ENCODE measurements at places on chromosomes 11 and 22.

DNA sequence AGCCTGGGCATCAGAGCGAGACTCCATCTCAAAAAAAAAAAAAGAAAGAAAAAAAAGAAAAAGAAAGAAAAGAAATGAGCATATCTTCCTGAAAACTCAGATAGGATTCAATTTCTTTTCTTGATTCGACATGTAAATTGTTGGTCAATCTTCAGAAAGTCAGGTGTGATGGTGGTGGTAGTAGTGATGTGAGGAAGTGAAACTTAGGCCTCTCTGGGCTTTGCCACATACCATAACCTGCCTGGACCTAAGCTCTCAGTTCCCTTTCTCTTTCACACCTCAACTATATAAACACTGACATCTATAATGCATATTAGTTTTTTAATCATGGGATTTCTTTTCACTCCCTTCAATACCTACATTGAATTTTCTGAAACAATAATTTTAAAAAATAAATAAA, 98.0 kb upstream of the TBCEL start:
- DNase-seq, result peak; percentile 69

GRCh38 chr22:20752104-20752741, 21.7 kb upstream of the SERPIND1 start:
- DNase-seq, result no peak

- DNase-seq, result no peak
Observed at GRCh38 chr11:34464591-34465051, 25.9 kb downstream of the CAT start.

DNA sequence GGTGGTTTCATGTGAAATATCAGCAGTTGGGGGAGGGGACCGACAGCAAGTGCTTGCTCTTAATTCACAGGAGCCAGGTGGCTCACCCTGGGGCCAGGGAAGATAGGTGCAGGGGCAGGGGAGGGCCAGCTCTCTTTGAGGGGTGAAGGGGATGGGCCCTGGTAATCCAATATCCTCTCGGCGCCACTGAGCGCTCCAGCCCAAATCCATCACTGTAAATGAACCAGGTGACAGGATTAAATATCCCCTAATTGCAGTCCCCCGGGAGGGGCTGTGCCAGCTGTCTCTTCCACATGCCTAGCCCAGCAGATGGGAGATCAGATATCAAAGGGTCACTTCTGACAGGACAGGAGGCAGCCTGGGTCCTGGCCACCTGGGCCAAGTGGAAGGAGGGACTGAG, 531.8 kb upstream of the CADM1 start:
- DNase-seq, result no peak

DNA sequence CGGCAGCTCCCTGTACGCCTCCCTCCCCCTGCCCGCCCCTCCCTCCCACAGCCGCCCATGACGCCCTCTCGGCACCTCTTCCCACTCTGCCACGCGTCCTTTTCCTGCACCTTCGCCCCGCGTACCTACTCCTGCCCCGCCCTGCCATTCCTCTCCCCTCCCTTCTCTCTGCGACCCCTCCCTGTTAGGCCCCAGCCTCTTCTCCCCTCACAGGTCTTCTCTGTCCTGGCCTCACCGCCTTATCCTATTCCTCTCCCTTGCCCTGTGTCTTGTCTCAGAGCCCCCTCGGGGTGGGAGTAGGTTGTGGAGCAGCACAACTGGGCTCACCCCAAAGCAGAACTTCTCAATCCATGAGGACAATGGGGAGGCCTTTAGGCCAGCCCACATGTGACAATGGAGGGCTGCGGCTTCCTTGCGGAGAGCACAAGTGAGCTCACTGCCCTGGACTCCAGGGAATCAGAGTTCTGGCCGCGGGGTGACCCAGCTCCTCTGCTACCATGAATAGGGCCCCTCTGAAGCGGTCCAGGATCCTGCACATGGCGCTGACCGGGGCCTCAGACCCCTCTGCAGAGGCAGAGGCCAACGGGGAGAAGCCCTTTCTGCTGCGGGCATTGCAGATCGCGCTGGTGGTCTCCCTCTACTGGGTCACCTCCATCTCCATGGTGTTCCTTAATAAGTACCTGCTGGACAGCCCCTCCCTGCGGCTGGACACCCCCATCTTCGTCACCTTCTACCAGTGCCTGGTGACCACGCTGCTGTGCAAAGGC, 539 bp downstream of the SLC35C1 start:
- no peak for DNase-seq

- no peak for DNase-seq
Observed at GRCh38 chr11:118916842-118917388, 8.8 kb downstream of the BCL9L start.

DNA sequence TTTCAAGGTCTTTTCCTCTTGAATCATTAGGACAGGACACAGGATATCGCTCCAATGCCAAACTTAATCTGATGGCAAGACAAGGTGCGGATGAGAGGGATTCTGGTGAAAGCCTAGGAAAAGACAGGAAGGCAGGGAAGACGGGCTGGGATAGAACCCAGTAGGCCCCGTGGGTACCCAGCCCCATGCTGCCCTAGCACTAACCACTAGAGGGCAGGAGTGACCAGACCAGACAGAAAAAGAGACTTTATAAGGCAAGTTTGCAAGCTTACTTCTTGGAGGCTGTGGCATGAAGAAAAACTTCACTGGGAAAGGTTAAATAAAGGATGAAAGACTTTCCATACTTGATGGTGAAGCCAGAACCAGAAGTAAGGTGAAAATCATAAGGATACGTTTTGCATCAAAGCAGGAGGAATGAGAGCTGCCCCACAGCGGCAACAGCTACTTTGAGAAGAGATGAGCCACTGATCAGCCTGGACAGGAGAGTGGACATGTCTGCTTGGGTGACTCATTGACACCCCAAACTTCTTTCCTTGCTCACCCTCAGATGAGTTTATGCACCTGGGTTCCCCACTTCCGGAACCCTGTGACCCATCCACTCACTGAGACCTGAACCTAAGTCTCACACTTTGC, 39.8 kb downstream of the SYN3 start:
- DNase-seq, result peak; percentile 61

DNA sequence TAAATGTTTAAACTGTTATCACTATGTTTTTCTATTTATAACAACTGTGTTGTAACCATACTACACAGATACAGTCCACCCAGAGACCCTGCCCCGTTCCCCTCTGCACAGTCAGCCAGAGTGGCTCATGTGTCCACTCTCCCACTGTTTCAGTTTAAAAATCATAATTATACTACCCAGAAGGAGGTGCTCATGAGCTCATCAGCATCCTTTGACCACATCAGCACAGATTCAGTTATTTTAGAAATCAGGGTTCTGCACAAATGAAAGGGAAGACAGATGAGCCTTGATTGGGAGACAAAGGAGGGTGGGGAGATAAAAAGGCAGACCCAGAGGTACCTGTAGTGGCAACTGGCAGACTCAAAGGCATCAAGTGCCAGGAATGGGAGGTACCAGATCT, 124.3 kb downstream of the RCN1 start:
- DNase-seq, result no peak

- no peak for DNase-seq
Observed at GRCh38 chr11:130763087-130763980, 152.9 kb downstream of the SNX19 start.

GRCh38 chr11:69395287-69395686, 86.2 kb upstream of the LINC01488 start:
- DNase-seq, result no peak

- peak; percentile 84 for DNase-seq
Observed at GRCh38 chr11:10792385-10793068, 16.2 kb downstream of the EIF4G2 start.

DNA sequence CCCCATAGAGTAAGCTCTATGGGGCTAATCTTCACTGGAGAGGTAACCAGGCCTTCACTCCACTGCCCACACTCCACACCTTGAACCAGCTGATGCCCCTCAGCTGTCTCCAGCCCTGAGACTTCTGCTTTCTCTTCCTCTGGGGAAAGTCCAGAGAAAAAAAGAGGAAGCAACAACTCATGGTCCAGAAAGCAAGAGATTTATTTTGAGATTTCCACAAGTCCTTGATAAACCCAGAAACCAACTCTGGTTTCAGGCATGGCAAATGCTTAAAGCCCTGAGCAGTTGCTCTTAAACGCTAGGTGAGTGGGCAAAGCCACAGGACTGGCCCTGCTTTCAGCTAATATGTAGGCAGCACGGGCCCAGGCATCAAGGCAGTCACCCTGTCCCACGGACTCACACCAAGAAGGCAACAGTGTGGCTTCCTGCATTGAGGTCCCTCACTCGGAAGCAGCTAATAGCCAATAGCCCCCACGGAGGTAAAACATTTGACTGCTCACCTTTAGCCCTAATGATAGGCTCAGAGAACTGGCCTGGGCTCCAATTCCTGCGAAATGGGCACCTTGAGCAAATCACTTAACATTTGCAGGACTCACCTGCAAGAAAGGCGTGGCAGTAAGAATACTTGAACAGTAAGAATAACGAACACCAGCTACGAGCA, 4.3 kb downstream of the CYB561A3 start:
- peak; percentile 69 for DNase-seq

GRCh38 chr22:20551805-20552442, 44.5 kb downstream of the MED15 start:
- DNase-seq, result no peak

GRCh38 chr11:20874358-20874757, 205.0 kb downstream of the NELL1 start:
- DNase-seq, result no peak

DNA sequence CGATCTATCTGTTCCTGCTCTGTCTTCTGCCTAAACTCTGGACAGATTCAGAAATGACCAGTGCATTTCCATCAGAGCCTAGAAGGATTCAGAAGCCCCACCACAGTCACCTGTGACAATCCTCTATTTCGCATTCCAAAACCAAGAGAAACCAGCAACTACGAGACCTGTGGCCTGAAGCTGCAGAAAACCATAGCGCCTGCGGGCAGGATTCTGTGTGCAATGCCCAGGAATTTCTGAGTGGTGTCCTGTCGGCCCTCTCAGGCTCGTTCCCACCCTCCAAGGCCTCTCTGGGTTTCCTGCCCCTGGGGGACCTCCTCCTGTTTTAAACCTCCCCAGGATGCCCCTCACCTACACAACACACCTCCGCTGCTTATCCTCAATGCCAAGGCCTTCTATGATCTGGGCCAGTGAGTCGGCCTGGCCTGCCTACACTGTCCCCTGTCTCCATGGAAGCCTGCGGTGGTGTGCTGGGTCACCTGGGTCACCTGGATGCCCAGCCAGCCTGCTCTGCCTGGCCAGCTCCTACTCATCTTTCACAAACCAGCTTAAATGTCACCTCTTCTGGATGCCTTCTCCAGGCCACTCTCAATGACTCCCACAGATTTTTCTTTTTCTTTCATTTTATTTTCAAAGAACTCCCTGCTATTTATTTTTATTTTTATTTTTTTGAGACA, 198.3 kb downstream of the CEP164 start:
- DNase-seq, result no peak
